ENCODE measurements at places on chromosomes 5 and 9. TPM values are rescaled to one million over a fixed set of nuclear protein-coding genes. Genes with fewer than 3 reads are reported as not detected.

GRCh38 chr5:148805326-148806290 is 20.8 kb upstream of the ADRB2 start:
- no peak for DNase-seq

DNA sequence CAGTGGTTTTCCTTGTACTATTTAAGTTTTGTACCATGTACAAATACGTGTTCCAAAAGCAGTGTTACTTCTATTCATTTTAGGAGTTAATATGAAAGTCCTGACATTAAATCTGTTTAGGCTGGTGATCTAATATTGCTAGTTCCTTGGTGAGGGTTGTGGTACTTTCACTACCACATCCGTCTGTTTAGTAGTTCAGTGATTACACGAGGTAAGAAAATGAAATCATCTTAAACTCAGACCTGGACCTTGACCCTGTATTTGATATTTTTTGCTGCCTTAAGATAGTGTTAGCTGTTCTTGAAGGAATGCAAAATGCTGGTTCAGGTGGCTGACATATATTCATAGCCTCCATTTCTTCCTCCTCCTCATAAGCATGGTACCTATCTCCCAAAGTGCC is 50.3 kb downstream of the MTAP start:
- DNase-seq, result no peak

- DNase-seq, result no peak
Measured at GRCh38 chr5:124262470-124262869, 484.0 kb downstream of the ZNF608 start.

- DNase-seq, result no peak
Measured at GRCh38 chr9:90905822-90906221, 104.2 kb downstream of the SYK start.

- DNase-seq, result no peak
Measured at GRCh38 chr9:122143296-122143695, 16.3 kb downstream of the NDUFA8 start.

GRCh38 chr5:32975656-32976375 is 264.7 kb downstream of the NPR3 start:
- no peak for DNase-seq

DNA sequence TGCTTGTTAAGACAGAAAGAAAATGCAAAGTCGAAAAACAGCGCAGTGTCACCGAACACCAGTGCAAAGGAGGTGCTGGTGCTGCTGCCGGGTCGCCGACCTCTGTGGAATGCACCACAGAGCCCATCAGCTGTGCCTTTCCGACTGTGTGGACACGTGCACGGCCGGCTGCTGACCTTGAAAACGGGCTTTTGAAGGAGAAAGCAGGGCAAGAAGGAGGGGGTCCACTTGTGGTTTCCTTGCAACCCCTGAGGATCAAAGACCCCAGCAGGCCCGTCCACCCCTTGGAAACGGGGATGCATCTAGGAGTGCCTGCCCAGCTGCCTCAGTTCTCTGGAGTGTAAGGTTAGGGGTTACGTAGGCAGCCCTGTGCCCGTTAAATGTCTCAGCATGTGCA is 6.2 kb upstream of the OLFM1 start:
- DNase-seq, result no peak

DNA sequence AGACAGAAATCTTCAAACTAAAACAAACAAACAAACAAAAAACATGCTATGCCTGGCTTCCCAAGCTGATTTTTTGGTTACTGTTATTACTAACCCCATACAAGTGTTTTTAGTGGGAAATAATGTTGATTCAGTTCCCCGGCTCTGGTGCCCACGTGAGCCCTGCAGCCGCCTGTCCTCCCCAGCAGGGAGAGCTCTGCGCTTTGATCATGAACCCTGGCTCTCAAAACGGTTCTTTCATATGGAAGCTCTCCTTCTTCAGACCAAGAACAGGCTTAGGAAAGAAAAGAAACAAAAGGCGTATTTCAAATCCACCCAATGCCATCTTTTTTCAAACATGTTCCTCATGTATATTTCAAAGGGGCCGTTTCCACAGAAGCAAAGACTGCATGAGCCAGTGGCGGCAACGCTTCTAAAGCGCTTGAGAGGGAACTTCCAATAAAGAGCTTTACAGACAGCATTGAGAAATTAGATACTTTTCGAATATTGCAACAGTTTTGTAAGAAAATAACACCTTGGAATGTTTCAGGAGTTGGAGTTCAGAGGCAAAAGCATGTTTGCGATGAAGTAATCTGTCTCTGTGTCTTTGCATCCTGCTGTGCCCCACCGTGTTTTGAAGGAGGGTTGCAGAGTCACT is 74.8 kb downstream of the ICE1 start:
- DNase-seq, result peak; percentile 62

GRCh38 chr5:174426388-174426787 is 298.0 kb upstream of the MSX2 start:
- DNase-seq, result no peak

- no peak for DNase-seq
Measured at GRCh38 chr9:14911046-14911445, 818 bp upstream of the FREM1 start.

DNA sequence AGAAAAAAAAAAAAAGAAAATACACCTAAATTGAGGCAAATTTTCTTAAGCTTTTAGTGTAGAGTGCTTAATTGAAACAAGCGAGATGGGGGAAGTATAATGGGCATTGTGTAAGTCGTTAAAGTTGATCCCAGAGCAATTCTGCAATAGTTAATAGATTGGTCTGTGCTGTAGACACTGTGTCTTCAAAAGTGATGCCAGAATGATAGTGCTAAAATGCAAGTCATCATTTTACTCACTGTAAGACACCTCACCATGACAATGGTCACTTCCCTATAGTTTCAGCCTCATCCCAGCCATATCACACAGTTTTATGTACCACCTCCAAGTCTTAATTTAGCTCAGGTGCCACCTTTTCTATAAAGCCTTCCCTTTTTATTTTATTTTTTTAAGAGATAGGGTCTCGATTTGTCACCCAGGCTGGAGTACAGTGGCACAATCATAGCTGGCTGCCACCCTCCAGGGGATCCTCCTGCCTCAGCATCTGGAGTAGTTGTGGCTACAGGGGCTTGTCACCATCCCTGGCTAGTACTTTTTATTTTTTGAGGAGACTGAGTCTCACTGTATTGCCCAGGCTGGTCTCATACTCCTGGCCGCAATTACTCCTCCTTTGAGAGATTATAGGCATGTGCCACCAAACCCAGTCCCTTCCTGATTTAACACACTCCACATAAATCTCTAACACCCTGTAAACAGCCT is 6.2 kb downstream of the COX7C start:
- no peak for DNase-seq

DNA sequence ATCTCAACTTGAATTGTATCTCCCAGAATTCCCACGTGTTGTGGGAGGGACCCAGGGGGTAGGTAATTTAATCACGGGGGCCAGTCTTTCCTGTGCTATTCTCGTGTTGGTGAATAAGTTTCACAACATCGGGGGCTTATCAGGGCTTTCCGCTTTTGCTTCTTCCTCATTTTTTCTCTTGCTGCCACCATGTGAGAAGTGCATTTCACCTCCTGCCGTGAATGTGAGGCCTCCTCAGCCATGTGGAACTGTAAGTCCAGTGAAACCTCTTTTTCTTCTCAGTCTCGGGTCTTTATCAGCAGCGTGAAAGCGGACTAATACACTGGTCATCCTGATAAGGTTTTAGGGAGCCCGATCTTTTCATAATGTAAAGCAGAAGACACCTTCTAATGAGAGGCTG is 687.0 kb upstream of the FTMT start:
- no peak for DNase-seq

GRCh38 chr9:109556061-109556460 is 58.0 kb upstream of the PTPN3 start:
- no peak for DNase-seq

DNA sequence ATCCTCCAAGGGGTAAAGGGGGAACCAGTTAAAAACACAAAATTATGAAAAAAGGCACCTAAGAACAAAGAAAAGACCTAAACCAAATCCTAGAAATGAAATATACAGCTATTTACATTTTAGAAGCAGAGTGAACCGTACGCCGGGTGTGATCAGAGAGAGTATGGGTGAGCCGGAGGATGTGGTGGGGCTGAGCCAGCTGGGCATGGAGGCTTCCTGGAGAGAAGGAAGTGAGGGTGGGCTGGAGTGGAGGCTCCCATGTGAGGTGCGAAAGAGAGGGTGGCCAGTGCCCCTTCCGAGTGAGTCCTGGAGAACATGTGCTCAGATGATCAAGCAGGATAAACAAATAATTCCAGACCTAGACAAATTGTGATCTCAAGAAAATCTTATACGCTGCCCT is 111.6 kb downstream of the CACNA1B start:
- no peak for DNase-seq

DNA sequence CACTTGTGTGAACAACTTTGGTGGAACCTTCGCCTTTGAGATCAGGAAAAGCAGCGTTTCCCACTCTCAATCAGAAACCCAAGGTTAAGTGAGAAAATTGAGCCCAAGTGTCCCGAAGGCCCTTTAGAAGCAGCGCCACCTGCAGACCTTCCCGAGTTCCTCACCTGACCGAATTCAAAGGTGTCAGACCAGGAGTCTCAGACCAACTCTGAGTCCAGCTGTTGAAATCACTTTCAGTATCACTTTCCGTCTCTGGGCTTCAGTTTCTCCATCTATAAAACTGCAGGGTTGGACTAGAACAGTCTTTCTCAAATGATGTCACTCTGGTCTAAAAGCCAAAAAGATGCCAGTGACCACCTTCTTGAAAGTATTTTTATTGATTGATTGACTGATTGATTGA is 31.7 kb upstream of the GRHPR start:
- peak; percentile 15 for DNase-seq

- peak; percentile 63 for DNase-seq
Measured at GRCh38 chr5:53922508-53923498, 362.4 kb downstream of the NDUFS4 start.

GRCh38 chr9:93064392-93065134 is 6.1 kb downstream of the SUSD3 start:
- DNase-seq, result no peak

- no peak for DNase-seq
Measured at GRCh38 chr9:134214386-134214765, 50.0 kb upstream of the RNU6ATAC start.

DNA sequence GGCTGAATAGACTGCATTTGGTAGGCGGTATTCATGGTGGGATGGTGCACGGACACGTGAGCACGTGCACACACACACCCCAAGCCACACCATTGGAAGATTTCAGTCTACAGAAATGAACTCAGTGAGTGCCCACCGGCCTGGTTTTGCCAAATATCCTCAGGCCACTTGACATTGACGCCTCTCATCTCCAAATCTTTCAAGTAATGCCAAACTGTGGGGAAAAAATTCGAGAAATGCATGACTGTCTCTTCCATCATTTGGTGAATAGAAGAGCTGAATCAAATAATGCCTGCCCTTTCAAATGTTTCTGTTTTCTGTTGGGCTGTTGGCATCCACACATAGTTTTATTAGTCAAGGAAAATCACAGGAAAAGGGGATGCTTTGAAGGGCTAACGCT is 182.3 kb upstream of the EFNA5 start:
- DNase-seq, result no peak

- no peak for DNase-seq
Measured at GRCh38 chr9:122527193-122527592, at the start of gene OR1N1. Gene OR1N1 (minus strand): TSS chr9:122527293. CDS start chr9:122527293, 0 bp downstream.

- DNase-seq, result no peak
Measured at GRCh38 chr9:82972446-82972845, 90.5 kb downstream of the RASEF start.

DNA sequence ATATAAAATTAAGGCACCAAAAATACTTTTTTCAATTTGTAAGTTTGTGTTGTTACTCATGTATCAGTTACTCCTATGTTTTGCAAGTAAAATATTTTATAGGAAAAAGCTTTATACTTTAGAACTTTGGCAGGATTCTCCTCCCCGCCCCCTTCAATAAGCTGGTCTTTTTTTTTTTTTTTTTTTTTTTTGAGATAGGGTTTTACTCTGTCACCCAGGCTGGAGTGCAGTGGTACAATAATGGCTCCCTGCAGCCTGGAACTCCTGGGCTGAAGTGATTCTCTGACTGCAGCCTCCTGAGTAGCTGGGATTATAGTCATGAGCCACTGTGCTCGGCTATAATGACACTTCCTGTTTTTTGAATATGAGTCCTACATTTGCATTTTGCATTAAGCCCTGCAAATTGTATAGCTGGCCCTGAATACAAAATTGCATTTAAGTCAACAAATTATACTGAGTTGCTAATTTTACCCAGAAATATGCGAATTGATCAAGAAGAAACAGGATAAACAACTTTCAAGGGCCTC is 192.9 kb downstream of the PIK3R1 start:
- DNase-seq, result no peak

DNA sequence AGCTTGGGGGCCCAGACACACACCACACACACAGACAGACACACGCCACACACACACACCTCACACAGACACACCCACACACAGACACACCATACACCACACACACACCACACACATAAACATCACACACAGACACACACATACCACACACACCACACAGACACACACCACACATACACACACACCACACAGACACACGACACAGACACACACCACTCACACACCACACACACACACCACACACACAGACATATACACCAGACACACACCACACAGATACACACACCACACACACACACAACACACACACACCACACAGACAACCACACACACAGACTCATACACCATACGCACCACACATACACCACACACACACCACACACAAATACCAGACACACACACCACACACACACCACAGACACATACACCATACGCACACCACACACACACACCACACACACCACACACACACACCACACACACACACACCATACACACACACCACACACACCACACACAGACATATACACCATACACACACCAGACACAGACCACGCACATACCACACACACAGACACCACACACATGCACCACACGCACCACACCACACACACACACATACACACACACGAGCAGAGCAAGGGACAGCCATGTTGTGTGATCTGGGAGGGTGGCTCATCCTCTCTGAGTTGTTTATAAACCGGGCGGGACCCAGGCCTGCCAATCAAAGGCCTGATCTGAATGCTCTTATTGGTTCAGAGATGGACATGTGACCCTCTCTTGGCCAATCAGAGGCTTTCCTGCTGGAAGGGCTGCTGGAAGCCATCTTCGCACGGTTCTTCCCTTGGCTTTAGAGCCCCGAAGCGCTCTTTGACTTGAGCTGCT is 148.3 kb downstream of the GAPVD1 start:
- peak; percentile 86 for DNase-seq

DNA sequence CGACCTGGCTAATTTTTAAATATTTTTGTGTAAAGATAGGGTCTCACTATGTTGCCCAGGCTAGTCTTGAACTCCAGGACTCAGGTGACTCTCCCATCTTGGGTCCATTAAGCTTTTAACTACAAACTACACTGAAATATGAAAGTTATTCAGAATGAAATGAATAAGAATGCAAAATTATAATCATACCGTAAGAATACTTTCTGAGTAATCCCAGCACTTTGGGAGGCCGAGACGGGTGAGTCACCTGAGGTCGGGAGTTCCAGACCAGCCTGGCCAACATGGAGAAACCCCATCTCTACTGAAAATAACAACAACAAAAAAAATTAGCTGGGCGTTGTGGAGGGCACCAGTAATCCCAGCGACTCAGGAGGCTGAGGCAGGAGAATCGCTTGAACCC is 1.1 kb upstream of the ORM1 start:
- DNase-seq, result no peak

Gene ERGIC1
- total RNA-seq, result 89.5 TPM

Gene SLC35A4
- total RNA-seq, result 13.8 TPM

Gene AFAP1L1
- 11.9 TPM for total RNA-seq

Gene EIF4E1B
- not detected for total RNA-seq
